ENCODE measurements at places on chromosomes 1 and 21. TPM values are rescaled to one million over a fixed set of nuclear protein-coding genes. Genes with fewer than 3 reads are reported as not detected.

The GJA4 gene
- total RNA-seq: not detected

The CRYZL1 gene
- total RNA-seq: 11.7 TPM

The PTGFR gene
- total RNA-seq: not detected

The OR2AK2 gene
- not detected for total RNA-seq

The NOS1AP gene
- total RNA-seq: 0.53 TPM

The CHIA gene
- not detected for total RNA-seq

The CLCNKA gene
- 0.03 TPM for total RNA-seq

The ZNF670 gene
- 4.3 TPM for total RNA-seq

The QSOX1 gene
- total RNA-seq: 62.3 TPM

The RIPK4 gene
- total RNA-seq: 18.9 TPM

The CD1E gene
- total RNA-seq: not detected

The C1orf226 gene
- total RNA-seq: 0.84 TPM

The SPRR2A gene
- not detected for total RNA-seq
